ENCODE measurements at places on chromosomes 3 and 15. TPM values are rescaled to one million over a fixed set of nuclear protein-coding genes. Genes with fewer than 3 reads are reported as not detected.

The SLC25A20 gene
- 9.9 TPM for total RNA-seq

The TNNC1 gene
- total RNA-seq = not detected

The GOLGA6L7 gene
- not detected for total RNA-seq

The WDR72 gene
- total RNA-seq = not detected

The ILDR1 gene
- not detected for total RNA-seq

The SEMA3B gene
- total RNA-seq = 0.59 TPM

The CHRFAM7A gene
- total RNA-seq = not detected

The TEX55 gene
- not detected for total RNA-seq

The PPP2R3A gene
- 23.5 TPM for total RNA-seq

The CMTM6 gene
- 60.6 TPM for total RNA-seq

The TRIM71 gene
- total RNA-seq = not detected

The CPN2 gene
- not detected for total RNA-seq

The LMAN1L gene
- not detected for total RNA-seq

The CLDN18 gene
- not detected for total RNA-seq

The PDZRN3 gene
- 33.8 TPM for total RNA-seq

The NR2E3 gene
- 0.20 TPM for total RNA-seq

The ACAN gene
- not detected for total RNA-seq

The TMEM40 gene
- not detected for total RNA-seq

The SCG5 gene
- 1.8 TPM for total RNA-seq

The PRSS50 gene
- total RNA-seq = not detected

The BLM gene
- total RNA-seq = 12.1 TPM

The SLC25A36 gene
- 60.2 TPM for total RNA-seq

The ONECUT1 gene
- not detected for total RNA-seq

All from subcutaneous preadipocyte (primary cell).